Pericardium fibroblast (primary cell): ENCODE measurements at places on chromosomes 11 and 22. TPM values are rescaled to one million over a fixed set of nuclear protein-coding genes. Genes with fewer than 3 reads are reported as not detected.

The DDTL gene
- 1.0 and 1.2 TPM in 2 replicates for total RNA-seq

The NXPE1 gene
- not detected in 2 replicates for total RNA-seq

The ART1 gene
- not detected in 2 replicates for total RNA-seq

The KRTAP5-5 gene
- not detected in 2 replicates for total RNA-seq

The RTN4R gene
- 1.2 and 2.6 TPM in 2 replicates for total RNA-seq

The FGF19 gene
- total RNA-seq, result not detected in 2 replicates

The KCNE3 gene
- 7.5 and 8.5 TPM in 2 replicates for total RNA-seq

The MPEG1 gene
- total RNA-seq, result not detected in 2 replicates

The OR52H1 gene
- total RNA-seq, result not detected in 2 replicates

The IL17REL gene
- not detected in 2 replicates for total RNA-seq

The CADM1 gene
- 0.09 and 0.82 TPM in 2 replicates for total RNA-seq

The NEFH gene
- total RNA-seq, result 0.85 and 1.3 TPM in 2 replicates

The PAX6 gene
- total RNA-seq, result not detected in 2 replicates

The SAA4 gene
- not detected in 2 replicates for total RNA-seq

The CDHR5 gene
- total RNA-seq, result not detected in 2 replicates

The SLC22A9 gene
- not detected in 2 replicates for total RNA-seq
